ENCODE measurements at places on chromosomes 11 and 22.

- DNase-seq: no peak
Observed at GRCh38 chr22:49668402-49668801, 159.3 kb downstream of the BRD1 start.

DNA sequence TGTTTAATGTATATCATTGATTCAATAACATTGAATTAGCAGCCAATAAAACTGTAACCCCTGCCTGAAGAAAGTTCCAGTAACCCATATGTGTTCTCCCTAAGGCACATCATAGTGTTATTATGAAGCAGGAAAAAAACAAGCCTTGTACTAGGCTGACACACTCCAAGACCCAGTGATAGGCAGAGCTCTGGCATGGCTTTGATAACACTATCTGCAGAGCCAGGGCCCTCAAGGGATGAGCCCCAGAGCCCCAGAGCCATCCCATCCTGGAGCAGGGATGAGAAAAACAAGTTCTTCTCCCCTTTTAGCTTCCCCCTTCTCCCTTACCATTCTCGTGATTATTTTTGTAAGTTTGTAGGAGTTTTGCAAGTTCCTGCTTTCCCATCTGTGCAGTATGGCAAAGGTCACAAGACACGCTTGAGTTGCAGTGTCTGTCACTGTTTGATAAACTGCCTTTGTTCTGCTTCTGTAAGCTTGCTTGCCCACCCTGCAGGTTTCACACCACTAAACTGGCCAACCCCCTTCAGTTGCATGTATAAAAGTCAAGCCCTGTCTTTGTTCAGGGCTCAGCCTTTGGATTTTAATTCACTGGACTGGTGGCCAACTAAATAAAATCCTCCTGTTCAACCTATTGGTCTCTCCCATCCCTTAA lies 22.3 kb upstream of the GUCY1A2 start:
- no peak for DNase-seq

GRCh38 chr11:40168414-40168813 lies 1291.0 kb downstream of the LRRC4C start:
- no peak for DNase-seq

DNA sequence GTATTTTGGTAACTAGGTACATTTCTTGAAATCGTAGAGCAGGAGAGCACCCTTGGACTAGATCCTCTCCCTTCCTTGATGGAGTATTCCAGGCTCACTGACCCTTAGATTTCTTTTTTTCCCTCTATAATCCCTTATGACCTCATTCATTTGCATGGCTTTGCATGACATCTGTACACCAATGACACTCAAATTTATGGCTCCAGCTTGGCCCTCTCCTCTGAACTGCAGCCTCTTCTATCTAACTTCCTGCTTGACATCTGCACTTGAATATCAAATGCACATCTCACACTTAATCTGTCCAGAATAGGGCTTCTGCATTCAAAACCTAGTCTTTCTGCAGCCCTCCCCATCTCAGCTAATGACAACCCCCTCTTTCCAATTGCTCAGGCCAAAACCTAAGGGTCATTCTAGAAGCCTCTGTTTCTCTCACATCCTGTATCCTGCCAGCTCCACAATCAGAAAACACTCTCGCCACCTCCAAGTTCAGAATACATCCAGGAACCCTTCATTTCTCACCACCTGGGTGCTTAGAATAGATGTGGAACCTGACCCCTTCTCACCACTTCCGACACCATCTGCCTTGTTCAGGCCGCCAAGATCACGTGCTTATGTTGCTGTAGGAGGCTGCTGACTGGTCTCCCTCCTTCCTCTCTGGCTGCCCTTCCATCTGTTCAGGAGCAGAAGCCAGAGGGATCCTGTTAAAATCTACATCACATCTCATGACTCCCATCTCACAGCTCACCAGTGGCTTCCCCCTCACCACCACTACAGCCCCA lies 138.9 kb upstream of the MTNR1B start:
- no peak for DNase-seq

DNA sequence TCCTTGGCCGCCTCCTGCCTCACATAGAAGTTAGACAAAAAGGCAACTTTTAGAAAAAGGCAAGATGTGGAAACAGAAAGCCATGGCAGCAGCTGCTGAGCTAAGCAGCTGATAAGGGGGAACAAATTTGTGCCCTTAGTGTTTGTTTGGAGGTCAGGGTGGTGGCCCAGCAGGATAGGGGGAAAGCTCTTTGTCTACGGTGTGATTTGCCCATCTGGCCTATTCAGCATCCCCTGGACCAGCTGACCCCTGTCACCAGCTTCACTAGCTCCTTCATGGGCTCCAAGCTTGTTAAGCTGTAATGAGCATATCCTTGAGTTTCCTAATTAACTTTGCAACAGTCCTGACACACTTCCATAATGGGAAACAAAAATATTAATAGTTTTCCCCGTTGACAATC lies 5.9 kb upstream of the ME3 start:
- no peak for DNase-seq

DNA sequence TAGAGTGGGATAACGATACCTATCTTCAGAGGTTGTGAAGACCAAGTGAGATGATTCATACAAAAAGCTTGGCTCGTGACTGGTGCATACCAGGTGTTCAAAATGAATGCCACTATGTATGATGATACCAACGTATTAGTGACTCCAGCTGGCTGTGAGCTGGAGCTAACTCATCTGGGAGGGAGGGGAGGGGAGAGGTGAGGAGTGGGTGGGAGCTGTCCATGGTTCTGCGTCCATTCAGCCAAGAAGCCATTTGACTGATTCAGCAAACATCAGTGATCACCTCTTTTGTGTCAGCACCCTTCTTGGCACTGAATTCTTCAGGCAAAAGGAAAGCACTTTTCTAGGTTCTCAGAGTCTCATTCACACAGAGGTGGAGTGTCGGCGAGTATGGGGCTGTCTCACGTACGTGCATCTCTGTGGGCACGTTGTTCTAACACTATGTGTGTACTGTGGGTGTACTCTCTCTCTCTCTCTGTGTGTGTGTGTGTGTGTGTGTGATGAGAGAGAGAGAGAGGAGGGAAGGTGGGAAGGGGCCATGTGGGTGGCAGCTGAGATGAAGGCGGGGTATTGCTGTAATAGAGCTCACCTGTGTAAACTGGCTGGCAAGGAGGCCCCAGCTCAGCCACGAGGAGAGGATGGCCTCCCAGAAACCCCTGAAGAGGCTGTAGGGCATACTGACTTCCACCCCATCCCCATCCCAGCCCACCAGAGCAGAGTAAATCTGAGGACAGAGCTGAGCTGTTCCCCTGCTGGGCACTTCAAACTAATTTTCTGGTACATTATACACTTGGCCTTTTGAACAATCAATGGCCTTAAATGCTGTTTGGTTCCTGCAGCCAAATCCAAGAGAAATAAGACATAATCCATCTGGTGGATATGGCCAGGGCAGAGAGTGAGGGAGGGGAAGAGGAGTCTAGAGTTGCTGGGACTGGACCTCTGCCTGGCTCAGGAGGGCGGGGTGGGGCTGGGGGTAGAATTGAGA lies 96.1 kb upstream of the THY1 start:
- no peak for DNase-seq

- DNase-seq: no peak
Observed at GRCh38 chr22:45090497-45090910, 73.2 kb upstream of the NUP50 start.

- DNase-seq: no peak
Observed at GRCh38 chr11:74532501-74533246, 39.1 kb upstream of the LIPT2 start.

GRCh38 chr22:38397189-38398085 lies 57.6 kb downstream of the KCNJ4 start:
- DNase-seq: no peak

DNA sequence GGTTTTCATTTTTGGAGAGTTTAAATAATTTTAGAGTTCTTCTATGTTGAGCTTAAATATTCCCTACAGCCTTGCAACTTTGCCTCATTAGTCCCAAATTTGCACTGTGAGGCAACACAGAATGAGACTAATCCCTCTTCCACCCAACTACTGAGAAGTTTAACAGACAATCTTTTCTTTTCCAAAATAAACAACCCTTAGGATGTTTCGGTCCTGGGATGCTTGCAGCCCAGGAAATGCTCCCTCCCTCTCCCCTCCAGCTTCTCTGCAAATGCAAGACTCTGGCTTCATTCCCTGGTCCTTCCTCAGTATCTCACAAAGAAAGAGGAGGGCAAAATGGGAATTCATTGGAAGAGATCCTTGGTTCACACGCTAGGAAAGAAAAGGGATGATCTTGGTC lies 222.5 kb downstream of the ST3GAL4 start:
- DNase-seq: no peak
